Mesenteric fat pad (tissue), 1 donor: ENCODE measurements at places on chromosomes 7 and 10.
A peak's percentile ranks its signal among the peaks of the same experiment; 100 is the strongest.

DNA sequence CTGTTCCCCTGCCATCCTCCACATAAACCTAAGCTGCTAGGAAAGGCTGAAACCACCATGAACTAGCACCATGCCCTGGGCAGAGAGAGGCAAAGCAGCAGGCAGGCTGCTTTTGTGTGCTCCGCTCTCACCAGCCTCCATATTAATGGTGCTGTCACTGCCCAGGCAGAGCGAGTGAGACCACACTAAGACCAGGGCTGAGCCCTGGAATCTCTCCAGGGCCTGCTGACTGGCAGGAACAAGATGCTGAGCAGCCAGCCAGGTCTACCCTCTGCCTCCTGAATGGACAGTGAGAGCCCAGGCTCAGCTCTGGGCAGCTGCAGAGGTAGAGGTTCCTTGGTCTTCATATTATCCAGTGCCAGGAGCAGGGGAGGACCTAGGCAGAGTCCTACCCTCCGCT is 1.6 kb upstream of the CRHR2 start:
- no peak for DNase-seq

DNA sequence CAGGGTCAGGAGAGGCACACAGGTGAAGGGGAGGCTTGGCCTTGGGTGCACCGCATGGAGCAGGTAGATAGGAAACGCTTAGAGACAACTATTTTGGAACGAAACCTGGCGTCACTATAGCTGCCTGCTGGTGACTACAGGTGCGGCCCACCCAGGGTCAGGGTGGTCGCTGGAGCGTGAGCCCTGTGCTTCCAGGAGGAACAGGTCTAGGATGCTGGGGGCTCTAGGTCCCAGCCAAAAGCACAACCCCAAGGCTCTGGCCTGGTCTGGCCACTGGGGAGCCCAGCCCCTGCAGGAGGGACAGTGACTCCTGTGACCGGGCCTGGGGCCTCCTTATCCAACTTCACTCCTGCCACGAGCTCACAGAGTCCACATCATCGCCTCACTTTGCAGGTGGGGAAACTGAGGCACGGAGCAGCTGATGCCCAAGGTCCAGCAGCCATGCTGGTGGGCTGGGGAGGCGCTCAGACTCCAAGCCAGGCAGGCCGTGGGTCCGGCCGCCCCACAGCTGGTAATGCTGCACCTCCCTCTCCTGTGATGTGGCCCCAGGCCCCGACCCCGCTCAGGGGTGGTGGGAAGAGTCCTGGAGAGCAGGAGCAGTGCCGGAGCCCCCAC is 9.0 kb downstream of the LFNG start:
- no peak for DNase-seq

DNA sequence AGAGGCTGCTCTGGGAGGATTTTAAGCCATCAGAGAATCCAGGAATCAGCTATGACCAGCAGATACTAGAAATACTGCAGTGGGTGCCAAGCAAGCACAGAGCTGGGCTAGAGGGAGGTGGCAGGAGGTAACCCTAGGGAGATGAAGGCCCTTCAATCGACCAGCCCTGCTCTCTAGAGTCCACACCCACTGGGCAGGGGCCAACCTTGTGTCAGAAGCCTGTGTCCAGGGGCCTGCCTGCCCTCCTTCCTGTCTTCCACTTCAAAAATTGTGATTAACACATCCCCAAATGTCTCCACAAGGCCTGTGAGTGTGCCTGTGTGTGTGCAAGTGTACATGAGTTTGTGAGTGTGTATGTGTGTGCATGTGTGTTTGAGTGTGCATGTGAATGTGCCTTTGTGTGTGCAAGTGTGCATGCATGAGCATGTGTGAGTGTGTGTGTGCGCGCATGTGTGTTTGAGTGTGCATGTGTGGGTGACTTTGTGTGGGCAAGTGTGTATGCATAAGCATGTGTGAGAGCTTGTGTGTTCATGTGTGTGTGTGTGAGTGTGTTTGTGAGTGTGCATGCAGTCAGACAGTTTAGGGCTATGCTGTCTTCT is 367.7 kb downstream of the SFMBT2 start:
- no peak for DNase-seq

DNA sequence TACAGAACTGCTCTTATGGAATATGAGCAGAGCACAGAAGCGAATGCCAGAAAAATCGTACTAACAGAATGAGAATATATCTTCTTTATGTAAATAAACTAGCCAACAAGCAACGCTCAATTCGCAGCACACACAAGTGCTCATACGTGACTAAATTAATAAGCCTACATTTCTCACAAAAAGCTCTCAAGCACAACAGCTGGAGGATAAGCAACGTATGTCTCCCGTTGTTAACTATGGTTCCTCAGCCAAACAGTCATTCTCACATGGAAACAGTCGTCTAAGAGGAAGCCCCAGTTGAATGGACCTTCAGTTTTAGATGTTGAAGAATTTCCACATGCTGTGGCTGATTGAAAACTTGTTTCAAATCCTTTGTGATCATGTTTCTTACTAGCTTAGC is 110.4 kb downstream of the PKD1L1 start:
- DNase-seq = no peak

DNA sequence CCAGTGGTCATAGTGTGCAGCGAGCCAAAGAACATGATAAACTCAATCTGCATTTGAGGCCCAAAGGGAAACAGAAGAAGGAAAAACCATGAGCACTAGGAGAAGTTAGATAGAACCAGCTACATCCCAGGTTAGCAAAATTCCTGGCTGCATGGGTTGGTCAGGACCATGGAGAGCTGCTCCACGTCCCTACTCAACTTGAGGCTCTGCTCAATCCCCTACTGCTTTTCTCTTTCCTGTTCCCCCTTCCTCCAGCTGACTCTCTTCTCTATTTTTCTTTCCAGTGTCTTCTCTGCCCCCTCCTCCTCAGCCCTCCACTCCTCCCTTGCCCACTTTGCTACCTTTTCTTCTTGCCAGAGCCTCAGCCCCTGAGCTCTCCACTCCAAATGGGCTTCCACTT is 21.9 kb upstream of the VSIR start:
- no peak for DNase-seq

DNA sequence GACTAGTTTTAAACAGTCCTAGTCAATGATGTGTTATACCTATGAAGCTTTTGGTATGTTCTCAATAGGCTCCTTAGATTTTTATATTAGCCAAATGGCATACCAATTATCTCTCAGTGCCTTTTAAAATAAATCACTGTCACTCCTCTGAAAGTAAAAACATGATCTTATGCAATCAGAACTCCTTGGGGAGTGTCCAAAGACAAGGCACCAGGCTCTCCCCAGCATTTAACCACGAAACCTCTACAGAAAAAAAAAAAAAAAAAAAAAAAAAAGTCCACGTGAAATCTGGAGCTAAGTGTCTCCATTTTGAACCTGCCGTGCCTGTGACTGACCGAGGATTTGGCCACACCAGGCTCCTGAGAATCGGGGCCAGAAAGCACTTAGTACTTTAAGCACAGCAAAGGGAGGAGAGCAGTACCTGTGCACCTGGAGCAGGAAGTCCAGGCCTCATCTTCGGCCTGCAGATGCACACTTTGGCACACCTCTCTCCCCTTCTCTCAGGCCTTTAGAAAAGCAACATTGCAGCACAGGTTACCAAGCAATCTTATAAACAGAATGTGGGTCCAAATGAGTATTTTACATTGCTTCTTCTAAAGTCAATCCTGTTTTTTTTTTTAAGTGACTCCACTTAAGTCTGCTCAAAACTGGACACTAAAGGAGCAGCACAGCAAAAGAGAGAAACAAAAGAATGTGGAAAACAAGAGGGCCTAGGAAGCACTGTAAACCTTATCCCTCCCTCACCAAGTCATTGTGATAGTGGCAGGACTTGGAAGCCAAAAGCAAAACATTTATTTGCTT is 1.5 kb downstream of the FAM13C start:
- no peak for DNase-seq

- no peak for DNase-seq
Observed at GRCh38 chr7:105910172-105910571, 33.8 kb upstream of the ATXN7L1 start.

DNA sequence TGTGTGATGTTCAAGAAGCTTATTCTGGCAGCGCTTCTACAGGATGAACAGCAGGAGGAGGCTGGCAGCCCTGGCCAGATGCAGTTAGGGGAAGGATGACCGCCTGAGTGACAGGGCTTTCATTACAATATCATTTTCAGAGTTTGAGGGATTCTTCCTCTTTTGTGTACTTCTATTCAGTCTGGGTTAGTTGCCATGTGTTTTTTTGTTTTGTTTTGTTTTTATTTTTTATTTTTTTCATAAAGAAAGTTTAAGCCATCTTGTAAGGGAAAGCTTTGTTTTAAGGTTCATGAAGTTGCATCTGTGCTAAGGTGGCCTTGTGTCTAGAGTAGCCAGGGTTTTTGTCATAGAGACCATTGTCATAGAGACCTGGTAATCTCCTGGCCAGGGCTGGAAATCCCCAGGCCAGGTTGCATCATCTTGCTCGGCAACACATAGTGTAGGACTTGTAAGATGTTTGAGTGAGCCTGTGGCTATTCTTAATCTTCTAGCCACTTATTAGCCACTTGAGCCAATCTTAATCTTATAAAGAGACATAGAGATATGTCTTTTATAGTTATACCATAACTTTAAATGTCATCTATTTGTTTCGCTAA is 230.5 kb upstream of the TMEM229A start:
- no peak for DNase-seq

DNA sequence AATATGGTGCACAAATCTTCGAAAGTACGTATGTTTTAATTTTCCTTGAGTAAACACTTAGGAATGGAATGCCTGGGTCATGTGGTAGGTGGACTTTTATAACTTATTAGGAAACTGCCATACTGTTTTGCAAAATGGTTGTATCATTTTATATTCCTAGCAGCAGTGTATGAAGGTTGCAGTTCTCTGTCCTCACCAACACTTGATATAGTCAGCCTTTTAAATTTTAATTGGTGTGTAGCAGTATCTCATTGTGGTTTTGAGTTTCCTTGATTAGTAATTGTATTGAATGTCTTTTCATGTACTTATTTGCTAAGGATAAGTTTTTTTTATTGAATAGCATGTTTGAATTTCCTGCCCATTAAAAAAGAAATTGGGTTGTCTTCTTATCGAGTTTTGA is 926 bp upstream of the PCBD1 start:
- no peak for DNase-seq

DNA sequence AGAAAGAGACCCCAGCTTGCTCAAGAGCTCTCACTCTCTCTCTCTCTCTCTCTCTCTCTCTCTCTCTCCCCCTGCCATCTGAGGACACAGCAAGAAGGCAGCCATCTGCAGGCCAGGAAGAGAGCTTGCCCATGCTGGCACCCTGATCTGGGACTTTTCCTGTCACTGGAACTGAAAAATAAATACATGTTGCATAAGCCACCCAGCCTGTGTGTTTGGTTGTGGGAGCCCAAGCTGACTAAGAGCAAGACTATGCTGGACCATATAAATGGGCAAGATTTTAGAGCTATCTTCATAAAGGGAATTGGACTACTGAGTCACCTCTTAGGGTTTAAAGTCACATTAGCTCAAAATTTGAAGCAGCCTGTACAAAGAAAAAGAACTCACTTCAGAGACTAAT is 98.6 kb downstream of the SLC16A9 start:
- DNase-seq = no peak

DNA sequence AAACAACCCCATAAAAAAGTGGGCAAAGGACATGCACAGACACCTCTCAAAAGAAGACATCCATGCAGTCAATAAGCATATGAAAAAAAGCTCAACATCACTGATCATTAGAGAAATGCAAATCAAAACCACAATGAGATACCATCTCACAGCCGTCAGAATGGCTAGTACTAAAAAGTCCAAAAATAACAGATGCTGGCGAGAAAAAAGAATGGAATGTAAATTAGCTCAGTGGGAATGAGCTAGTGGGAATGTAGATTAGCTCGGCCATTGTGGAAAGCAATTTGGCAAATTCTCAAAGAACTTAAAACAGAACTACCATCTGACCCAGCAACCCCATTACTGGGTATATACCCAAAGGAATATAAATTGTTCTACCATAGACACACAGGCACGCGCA is 287.0 kb downstream of the WDR37 start:
- DNase-seq = no peak

- DNase-seq = no peak
Observed at GRCh38 chr7:107269790-107270189, 101.0 kb downstream of the HBP1 start.

DNA sequence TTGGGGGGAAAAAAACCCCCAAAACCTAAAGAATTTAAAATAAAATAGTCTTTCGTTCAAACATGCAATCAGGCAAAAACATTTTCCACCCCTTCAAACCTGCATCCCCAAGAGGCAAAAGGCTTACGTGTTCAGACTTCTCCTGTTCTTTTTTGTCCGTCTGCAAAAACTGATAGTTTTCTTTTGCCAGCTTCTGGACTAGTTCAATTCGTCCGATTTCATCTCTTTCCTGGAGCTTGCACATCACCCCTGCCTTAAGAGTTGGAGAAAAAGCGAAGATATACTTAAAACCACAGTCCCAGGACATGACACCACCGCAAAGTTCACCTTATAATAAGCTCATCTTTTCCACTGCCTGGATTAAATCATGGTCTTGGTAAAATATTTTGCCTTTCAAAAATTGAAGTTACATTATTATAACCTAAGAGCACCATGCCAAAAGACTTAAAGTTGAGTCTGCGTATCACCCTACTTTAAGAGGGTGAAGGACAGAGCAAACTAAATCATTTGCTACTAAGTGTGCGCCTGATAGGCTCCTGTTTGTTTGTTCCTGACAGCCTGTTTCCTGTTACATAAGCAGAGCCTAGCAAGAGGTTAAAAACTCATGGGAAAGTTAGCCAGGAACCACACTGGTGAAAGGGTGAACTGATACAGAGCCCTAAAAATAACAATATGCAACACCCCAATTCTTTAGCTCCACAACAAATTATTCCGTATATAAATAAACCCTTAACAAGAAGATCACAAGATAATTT is 137.0 kb downstream of the RAPGEF5 start:
- no peak for DNase-seq

DNA sequence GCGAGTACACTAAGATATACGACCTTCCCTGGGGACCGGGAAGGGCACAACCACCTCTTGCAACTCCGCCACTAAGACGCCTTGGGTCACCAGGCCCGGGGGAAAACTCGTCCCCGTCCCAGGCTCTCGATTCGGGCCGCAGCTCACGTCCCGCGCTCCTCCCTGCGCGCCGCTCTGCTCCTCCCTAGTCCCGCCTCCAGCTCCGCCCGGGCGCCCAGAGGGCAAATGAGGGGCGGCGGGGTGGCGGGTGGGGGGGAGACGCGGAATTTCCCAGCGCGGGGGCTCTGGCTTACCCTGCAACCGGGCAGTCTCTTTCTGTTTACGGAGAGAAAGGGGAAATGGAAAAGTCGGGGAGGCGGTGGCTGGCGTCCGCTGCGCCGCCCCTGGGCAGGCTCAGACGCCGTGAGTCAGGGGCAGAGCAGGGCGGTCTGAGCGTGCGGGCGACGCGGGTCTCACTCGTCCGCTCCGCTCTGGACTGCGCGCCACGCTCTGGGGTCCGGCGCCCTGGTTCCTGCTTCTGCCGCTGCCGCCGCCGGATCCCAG is at the start of gene MAP3K8:
MAP3K8 (plus strand) TSS at position 455 of the 543 bp plus-strand sequence. CDS start 4,755 bp downstream, outside the sequence.
- peak; percentile 96 for DNase-seq

GRCh38 chr7:121919986-121920385 is 47.0 kb downstream of the PTPRZ1 start:
- no peak for DNase-seq

GRCh38 chr7:29095631-29096445 is 50.5 kb downstream of the CPVL start:
- no peak for DNase-seq

GRCh38 chr7:127620406-127621233 is 2.7 kb upstream of the PAX4 start:
- DNase-seq = no peak

GRCh38 chr10:14080795-14081194 is 249.9 kb downstream of the FRMD4A start:
- no peak for DNase-seq

GRCh38 chr7:2231992-2232765 is 566 bp downstream of the MAD1L1 start:
- no peak for DNase-seq

- no peak for DNase-seq
Observed at GRCh38 chr7:31688996-31689395, 2.0 kb downstream of the PPP1R17 start.
